Activated CD8-positive, alpha-beta memory T cell treated with anti-CD3 and anti-CD28 coated beads for 24 hours (primary cell): ENCODE measurements at places on chromosomes 2 and 18.

GRCh38 chr18:30945761-30946160 is 96.8 kb downstream of the DSC3 start:
- no peak for DNase-seq

DNA sequence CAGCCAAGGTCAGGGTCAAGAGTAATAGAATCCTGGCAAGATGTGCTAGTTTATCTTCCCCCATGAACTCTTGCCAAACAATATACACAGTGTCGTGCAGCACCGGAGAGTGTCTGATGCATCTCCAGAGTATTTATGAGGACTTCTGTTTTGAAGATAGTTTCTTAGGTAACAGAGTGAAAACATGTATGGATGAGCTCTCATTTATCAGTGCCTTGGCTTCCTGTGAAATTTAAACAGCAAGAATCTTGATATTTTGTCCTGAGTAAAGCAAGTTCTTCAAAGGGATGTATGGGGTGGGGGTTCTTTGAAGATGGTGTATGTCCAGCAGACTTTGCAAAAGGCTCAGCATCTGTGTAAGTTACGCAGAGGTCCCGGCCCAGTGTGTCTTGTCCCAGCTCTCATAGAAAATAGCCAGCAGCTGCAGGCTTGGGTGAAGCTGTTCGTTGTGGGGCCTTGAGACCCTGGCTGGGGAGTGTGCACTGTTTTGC is 361.0 kb upstream of the NT5C1B start:
- DNase-seq: no peak

DNA sequence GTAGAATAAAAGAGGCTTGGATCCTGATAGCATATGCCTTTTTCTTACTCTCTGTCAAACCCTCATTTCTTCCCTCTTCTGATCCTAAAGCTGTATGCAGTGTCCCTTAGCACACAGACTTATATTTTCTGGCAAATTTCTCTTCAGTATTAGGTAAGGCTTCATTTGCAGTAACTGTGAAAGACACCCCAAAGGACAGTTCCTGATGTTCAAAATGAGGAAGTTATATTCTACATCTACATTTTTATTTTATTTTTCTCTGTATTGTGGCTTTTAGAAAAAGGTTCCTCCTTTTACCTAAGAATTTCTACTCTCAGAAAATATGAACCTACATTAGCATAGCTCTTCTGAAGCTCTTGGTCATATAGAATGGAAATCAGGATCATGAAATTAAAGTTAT is 261.7 kb downstream of the PDE11A start:
- no peak for DNase-seq

DNA sequence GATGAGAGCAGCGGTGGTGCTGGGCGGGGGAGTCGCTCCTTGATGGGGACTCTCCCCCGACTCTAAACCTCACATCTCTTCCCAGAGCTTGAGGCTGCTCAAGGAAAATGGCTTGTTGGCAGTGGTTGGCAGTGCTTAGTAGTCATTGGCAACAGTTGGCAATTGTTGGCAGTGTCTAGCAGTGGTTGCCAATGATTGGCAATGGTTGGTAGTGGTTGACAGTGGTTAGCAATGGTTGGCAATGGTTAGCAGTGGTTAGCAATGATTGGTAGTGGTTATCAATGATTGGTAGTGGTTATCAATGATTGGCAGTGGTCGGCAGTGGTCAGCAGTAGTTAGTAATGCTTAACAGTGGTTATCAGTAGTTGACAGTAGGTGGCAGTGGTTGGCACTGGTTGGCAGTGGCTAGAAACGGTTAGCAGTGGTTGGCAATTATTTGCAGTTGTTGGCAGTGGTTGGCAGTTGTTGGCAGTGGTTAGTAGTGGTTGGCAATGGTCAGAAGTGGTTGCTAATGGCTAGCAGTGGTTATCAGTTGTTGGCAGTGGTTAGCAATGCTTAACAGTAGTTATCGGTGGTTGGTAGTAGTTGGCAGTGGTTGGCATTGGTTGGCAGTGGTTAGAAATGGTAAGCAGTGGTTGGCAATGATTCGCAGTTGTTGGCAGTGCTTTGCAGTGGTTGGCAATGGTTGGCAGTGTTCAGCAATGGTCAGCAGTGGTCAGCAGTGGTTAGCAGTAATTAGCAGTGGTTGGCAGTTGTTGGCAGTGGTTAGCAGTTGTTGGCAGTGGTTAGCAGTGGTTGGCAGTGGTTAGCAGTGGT is 85.4 kb upstream of the OTOS start:
- DNase-seq: peak; percentile 41

DNA sequence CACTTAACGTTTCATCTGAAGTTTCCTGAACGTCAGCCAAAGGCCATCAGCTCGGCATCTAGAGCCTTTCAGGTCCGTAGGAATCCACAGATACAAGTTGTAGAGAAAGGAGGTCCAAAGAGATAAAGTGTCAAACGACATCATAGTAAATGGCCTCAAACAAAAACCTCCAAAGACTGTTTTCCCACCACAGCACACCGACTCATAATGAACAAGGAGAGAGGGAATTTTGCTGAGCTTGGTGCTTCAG is 150.3 kb downstream of the PXDN start:
- no peak for DNase-seq

DNA sequence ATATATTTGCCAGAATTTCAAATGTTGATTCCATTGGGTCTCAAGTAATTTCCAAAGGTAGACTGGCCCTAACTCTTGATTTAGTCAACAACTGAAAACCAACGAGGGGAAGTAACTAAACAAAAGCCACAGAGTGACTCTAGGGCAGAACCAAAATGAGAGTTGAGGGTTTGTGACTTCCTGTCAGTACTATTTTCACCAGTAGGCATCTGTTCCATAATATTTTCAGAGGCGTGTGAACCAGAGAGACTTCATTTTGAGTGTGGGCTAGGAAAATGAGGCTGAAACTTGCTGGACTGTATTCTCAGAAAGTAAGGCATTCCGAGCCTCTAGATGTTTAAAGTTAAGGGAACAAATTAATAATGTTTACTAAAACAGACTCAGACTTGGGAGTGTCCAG is 70.6 kb downstream of the GDF7 start:
- DNase-seq: no peak

- no peak for DNase-seq
These were observed 365.2 kb downstream of the CLIP4 start for GRCh38 chr2:29480426-29480825.

DNA sequence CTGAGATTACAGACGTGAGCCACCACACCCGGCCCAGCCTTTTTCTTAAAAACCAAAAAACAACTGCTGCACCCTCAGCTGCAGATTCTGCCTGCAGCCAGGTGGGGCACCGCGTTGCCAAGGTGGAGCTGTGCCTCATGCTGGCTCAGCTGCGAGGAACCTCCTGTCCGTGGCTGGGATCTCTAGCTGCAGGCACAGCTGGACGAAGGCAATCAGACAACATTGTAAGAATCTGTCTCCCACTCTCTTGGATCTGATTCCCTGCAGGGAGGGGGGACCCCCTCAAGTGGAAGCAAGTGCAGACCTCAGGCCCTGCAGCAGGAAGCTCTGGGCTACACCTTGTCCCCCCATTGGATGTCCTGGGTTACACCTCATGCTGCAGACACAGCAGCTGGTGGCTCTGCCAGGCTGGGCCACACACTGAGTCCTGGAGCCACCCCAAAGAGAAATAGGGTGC is 24.1 kb downstream of the CIDEA start:
- DNase-seq: no peak

GRCh38 chr2:16948053-16948452 is 282.4 kb upstream of the CYRIA start:
- no peak for DNase-seq

- DNase-seq: no peak
These were observed 52.3 kb downstream of the DIS3L2 start for GRCh38 chr2:232013701-232014353.

- DNase-seq: no peak
These were observed 238.0 kb upstream of the SALL3 start for GRCh38 chr18:78741381-78742217.

GRCh38 chr2:110904779-110905148 is 172.4 kb downstream of the ACOXL start:
- no peak for DNase-seq

- no peak for DNase-seq
These were observed 1.1 kb upstream of the HOXD1 start for GRCh38 chr2:176187200-176187898.

- DNase-seq: no peak
These were observed 188.3 kb upstream of the STON1 start for GRCh38 chr2:48341551-48342133.

- DNase-seq: no peak
These were observed 3.5 kb upstream of the PPP1CB start for GRCh38 chr2:28748176-28748575.

- no peak for DNase-seq
These were observed 66.2 kb upstream of the KLF7 start for GRCh38 chr2:207231967-207232366.

- DNase-seq: no peak
These were observed 54.7 kb upstream of the SP5 start for GRCh38 chr2:170660409-170660808.

DNA sequence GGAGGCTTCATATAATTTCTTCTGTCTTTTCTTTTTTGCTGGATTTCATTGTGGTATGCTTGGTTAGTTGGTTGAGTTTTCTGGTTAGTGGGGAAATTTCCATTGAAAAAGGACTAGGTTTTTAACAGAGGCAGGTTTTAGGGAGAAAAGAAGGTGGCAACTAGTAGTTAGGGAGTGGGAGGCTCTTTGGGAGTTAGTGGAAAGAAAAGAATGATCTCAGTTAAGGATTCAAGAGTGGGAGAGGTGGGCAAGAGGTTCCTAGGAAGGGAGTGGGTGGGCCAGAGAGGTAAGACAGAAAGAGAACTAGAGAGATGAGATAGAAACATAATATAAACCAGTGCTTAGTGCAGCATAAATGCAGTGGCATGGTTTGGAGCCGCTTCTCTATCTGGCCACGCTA is 96.9 kb downstream of the SPTBN1 start:
- no peak for DNase-seq

DNA sequence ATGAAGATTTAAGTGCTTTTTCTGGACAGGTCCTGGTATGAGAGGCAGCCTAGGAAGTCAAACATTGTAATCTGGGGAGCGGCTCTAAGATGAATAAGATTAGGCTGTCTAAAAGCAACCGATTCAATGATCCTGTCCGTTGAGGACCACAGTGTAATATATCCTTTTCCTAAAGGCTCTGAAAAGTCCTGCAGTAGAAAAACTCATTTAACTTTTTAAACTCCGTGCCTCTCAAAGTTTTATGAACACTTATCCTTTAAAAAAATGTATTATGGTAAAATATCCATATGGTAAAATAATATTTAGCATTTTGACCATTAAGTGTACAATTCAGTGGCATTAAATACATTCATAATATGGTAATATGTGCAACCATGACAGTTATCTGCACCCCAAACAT is 39.8 kb downstream of the ATOH8 start:
- DNase-seq: no peak

DNA sequence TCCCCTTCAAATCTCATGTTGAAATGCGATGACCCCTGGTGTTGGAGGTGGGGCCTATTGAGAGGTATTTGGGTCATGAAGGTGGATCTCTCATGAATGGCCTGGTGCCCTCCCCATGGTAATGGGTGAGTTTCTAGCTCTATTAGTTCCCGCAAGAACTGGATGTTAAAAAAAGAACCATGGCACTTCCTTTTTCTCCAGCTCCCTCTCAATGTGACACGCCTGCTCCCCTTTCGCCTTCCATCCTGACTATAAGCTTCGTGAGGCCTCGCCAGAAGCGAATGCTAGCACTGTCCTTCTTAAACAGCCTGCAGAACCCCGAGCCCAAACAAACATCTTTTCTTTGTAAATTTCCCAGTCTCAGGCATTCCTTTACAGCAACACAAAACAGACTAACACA is 303.2 kb upstream of the REV1 start:
- no peak for DNase-seq

- no peak for DNase-seq
These were observed 112.5 kb downstream of the KCNF1 start for GRCh38 chr2:11024259-11024645.

GRCh38 chr18:45658756-45659155 is 43.5 kb downstream of the SLC14A2 start:
- DNase-seq: no peak

DNA sequence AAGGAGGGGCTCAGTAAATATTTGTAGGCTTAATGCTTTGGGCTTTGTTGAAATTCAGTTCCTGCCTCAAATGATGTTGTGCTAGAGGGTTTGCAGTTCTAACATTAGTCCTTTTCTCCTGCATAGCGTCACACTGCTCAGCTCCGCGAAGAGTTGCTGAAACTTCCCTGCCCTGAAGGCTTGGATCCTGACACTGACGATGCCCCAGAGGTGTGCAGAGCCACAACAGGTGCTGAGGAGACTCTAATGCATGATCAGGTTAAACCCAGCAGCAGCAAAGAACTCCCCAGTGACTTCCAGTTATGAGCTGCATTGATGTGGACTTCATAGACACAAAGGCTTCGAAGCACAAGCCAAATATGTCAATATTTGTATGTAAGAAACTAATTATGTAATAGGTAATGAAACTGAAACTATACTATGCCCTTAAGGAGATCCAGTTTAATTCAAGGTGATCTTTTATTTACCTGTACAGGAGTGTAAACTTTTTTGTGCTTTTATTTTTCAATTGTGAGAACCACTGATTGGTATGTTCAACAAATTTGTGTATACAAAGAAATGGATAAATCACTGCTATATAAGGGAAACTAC is 10.2 kb upstream of the TTC27 start:
- DNase-seq: no peak
